Activated T-helper 1 cell treated with anti-CD3 and anti-CD28 coated beads, Interleukin-12 subunit alpha, Interleukin-12 subunit beta, Interleukin-2, Interleukin-4 antibody, amounts not matched to agents 30 ng/mL and 10 ng/mL and 1 ng/mL, durations not matched to agents 14 hours and 24 hours and 36 hours (primary cell): ENCODE measurements at places on chromosomes 11 and 22. TPM values are rescaled to one million over a fixed set of nuclear protein-coding genes. Genes with fewer than 3 reads are reported as not detected.

DNA sequence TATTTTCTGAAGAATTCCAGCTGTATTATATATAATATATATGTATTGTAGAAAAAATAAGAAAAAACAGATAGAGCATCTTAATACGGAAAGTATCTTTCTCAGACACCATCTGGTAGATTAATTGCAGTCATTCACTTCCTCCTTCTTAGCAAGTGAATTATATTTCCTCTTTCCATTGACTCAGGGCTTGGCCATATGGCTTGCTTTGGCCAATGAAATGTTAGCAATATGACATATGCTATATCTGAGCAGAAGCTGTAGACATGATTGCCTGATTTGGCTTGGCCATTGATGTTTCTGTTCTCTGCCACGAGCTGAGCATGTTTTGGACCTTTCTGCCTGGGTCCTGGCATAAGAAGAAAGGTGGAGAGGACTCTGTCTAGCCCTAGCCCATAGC lies 34.4 kb upstream of the ZBED5 start:
- H3K4me3 ChIP-seq = no peak overlapping the region
- H3K27me3 ChIP-seq = peaks cover 5% of the 10 kb centered on the region
- no peaks in the 10 kb centered on the region for H3K36me3 ChIP-seq
- no peaks in the 10 kb centered on the region for H3K4me1 ChIP-seq
- DNase-seq = no peak
- H3K27ac ChIP-seq = no peak overlapping the region

DNA sequence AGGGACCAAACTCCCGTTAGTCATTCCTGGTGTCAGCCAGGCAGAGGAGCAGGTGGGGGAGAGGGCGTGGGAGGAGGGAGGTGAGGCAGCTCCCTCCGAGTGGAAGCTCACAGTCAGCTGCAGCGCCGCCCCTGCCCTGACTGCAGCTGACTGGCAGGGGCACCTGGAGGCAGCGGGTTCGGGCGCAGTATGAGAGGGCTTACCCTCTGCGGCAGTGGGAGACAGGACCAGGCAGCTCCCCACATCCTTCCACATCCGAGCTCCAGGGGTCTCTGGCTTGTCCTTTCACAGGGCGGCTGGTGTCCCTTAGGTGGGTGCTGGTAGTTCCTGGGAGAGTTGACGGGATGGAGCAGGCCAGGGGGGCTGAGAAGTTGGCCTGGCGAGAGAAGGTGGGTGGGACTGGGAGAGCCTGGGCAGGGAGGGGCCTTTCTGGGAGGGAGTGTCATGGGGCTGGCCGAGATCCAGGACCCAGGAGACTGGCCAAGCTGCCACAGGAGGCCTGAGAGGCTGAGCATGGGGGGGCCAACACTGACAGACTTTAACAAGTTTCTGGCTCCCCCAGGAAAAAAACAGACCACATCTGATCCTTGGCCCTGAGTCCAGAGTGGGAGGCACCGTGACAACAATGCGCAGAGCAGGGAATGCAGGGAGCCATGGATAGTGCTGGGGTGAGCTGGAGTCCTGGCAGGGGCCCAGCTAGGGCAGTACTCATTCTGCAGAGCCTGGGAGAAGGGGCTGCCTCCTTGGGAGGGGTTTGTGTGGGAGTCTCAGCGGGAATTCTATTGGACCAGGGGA lies 4.9 kb downstream of the ADORA2A start:
- peak overlapping the region; percentile 81 for H3K27ac ChIP-seq
- H3K36me3 ChIP-seq = peaks cover 15% of the 10 kb centered on the region

DNA sequence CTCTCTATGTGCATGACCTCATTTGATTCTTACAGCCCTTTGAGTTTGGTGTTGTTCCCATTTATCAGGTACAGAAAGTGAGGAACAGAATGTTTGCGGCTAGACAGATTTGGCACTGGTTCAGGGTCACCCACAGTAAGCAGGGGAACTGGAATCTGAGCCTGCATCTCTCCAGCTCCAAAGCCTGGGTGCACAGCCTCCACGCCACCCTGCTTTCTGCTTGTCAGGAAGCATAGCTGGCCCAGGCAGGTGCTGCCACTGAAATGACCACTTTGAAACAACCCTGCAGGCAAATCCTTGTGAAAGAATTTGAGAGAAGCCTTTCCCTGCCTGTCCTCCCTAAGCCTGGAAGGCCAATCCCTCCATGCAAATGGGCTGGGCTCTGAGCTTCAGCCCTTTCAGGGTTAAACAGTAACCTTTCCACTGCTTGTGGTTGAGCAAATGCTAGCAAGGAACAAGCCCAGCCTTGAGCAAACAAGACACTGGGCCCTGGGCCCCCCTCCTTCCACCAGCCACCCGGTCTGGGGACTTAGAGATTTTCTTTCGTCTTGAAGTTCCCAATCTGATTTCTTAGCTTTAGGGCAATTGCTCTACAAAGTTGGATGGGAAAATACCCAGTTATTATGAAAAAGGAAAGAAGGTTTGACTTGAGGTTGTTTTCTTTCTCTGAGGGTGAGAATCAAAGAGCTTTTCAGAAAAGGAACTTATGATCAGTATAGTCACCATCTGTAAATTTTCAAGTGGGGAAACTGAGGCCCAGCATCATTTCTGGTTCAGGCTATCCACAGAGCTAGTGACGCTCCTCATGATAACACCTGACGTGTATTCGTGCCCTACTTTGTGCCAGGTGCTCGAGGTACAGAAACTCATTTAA lies 19.4 kb downstream of the EHF start:
- H3K27ac ChIP-seq = no peak overlapping the region
- no peaks in the 10 kb centered on the region for H3K36me3 ChIP-seq
- DNase-seq = no peak
- no peaks in the 10 kb centered on the region for H3K4me1 ChIP-seq
- no peak overlapping the region for H3K4me3 ChIP-seq
- H3K27me3 ChIP-seq = peaks cover 43% of the 10 kb centered on the region

DNA sequence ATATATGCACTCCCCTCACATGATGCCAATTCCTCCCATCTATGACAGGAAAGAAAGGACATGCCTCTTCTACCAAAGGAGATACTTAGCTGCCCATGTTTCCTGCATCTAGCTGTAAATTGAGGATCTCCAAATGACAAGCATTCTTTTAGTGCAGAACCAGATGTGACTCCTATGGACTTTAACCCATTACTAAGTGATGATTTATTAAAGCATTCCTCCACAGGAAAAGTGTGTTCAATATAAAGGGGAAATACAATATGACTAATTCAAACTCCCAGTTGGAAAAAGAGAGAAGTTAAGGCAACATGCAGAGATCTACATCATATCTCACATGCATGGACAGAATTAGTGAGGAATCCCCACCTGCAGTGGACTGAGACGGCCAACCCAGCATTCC lies 221.3 kb downstream of the FAM76B start:
- peaks cover 4% of the 10 kb centered on the region for H3K36me3 ChIP-seq
- no peaks in the 10 kb centered on the region for H3K27me3 ChIP-seq
- no peak overlapping the region for H3K4me3 ChIP-seq
- no peak for DNase-seq
- H3K4me1 ChIP-seq = peaks cover 27% of the 10 kb centered on the region
- H3K27ac ChIP-seq = no peak overlapping the region

- no peaks in the 10 kb centered on the region for H3K36me3 ChIP-seq
- no peak overlapping the region for H3K4me3 ChIP-seq
- H3K27ac ChIP-seq = no peak overlapping the region
- no peaks in the 10 kb centered on the region for H3K4me1 ChIP-seq
Measured at GRCh38 chr22:38823076-38823475, 20.8 kb downstream of the NPTXR start.

GRCh38 chr22:32612834-32613233 lies 138.2 kb downstream of the FBXO7 start:
- H3K4me3 ChIP-seq = no peak overlapping the region
- no peak overlapping the region for H3K27ac ChIP-seq
- H3K4me1 ChIP-seq = no peaks in the 10 kb centered on the region
- H3K36me3 ChIP-seq = no peaks in the 10 kb centered on the region

DNA sequence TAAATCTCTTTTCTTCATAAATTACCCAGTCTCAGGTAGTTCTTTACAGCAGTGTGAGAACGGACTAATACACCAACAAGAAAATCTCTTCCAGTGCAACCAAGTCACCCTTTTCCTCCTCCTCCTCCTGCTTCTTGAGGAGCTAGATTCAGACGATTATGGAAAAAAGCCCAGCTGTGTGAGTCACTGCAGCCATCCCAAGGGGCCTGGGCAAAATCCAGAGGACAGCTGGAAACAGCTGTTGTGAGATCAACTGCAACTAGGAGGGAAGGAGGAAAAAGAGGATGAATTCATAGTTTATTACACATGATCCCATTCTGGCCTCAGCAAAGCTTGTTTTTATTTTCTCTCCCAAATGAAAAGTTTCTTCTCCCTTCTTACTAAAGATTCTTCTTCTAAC lies 32.9 kb downstream of the RBFOX2 start:
- H3K27ac ChIP-seq = no peak overlapping the region
- DNase-seq = no peak
- no peak overlapping the region for H3K4me3 ChIP-seq
- peaks cover 14% of the 10 kb centered on the region for H3K27me3 ChIP-seq
- no peaks in the 10 kb centered on the region for H3K36me3 ChIP-seq
- no peaks in the 10 kb centered on the region for H3K4me1 ChIP-seq

DNA sequence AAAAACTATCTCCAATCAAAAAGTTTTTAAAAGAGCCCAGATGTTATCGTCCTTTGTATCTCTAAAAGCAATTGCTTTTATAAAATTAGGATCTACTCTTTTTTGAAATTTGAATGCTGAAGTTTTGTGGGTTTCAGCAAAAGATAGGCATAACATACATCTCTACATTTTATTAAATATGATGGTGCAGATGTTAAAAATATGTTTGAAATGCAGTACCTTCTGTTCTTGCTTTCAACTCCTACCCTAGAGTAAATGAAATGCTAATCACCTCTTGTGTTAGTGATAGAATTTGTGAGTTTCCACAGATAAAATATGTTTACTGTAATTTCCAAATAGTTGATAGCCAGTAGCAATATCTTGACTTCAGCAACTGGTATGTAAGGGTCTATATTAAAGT lies 95.7 kb upstream of the VPREB1 start:
- H3K27me3 ChIP-seq = peaks cover 47% of the 10 kb centered on the region
- no peaks in the 10 kb centered on the region for H3K36me3 ChIP-seq
- no peaks in the 10 kb centered on the region for H3K4me1 ChIP-seq
- no peak overlapping the region for H3K27ac ChIP-seq

- no peak overlapping the region for H3K4me3 ChIP-seq
- DNase-seq = no peak
- H3K36me3 ChIP-seq = no peaks in the 10 kb centered on the region
- no peak overlapping the region for H3K27ac ChIP-seq
- H3K4me1 ChIP-seq = no peaks in the 10 kb centered on the region
- peaks cover 20% of the 10 kb centered on the region for H3K27me3 ChIP-seq
Measured at GRCh38 chr11:114284021-114284420, 12.2 kb upstream of the NNMT start.

DNA sequence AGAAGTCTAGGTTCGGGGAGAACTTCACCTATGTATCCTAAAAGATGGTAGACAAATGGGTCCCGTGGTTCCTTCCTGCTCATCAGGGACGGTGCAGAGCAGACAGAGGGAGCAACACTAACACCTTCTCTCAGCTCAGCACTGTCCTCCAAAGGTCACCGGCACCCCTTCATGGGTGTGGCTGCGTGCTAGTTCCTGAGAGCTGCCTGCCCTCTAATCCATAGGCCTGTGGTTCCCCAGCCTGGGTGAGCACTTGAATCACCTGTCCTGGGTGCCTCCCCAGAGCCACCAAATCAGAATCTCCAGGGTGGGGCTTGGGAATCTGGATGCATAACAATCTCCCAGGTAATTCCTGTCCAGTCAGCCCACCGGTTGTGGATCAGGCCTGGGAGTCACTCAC lies 113.9 kb upstream of the TMEM45B start:
- no peak for DNase-seq
- no peak overlapping the region for H3K4me3 ChIP-seq
- no peaks in the 10 kb centered on the region for H3K4me1 ChIP-seq
- no peak overlapping the region for H3K27ac ChIP-seq

DNA sequence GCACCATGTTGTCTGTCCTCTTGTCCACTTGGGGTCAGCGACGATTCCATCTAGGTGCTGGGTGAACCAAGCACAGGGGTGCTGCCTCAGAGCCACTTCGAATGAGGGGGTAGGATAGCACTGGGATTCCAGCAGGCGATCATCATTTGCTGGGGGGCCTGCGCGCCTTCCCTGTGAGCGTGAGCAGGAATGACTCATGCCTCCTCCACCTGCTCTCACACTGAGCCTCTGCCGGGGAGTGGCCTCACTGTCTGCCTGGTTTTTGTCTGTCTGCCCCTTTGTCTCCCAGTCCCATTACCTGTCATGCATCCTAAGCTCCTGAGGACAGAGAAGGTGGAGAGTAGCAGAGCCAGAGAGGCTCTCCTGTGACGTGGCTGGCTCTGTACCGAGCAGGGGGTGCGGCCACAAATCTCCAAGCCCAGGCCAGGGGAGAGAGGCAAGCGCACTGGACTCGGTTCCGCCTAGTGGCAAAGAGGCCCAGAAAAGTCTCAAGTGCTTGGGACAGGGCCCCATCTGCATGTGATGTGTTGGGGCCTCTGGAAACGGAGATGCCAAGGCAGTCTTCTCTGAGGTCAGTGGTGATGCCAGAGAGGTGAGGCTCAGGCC lies 30.8 kb downstream of the RSPH14 start:
- H3K4me1 ChIP-seq = no peaks in the 10 kb centered on the region
- H3K27me3 ChIP-seq = peaks cover 2% of the 10 kb centered on the region
- no peak for DNase-seq
- no peak overlapping the region for H3K27ac ChIP-seq

DNA sequence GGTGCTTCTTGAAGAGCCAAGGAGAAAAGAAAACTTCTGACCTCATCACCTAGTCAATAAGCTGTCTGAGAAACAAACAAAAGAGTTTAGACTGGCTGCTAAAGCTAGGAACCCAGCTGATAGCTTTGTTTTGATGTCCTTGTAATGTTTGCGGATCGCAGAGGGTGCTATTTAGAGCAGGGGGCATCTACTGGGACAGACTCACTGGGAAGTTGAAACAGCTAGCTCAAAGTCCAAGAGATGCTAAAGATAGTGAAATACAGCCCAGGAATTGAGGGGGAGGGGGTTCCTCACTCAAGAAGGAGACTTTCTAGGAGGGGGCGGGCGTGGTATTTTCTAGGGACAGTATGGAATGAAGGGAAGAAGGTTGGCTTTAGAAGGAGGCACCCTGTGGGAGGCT lies 18.9 kb downstream of the ZBTB16 start:
- DNase-seq = no peak
- peaks cover 2% of the 10 kb centered on the region for H3K36me3 ChIP-seq
- no peak overlapping the region for H3K4me3 ChIP-seq
- peaks cover 10% of the 10 kb centered on the region for H3K27me3 ChIP-seq
- H3K4me1 ChIP-seq = peaks cover 43% of the 10 kb centered on the region
- no peak overlapping the region for H3K27ac ChIP-seq

Gene ANO9
- total RNA-seq = 33.1 and 33.8 TPM in 2 replicates

Gene CDON
- total RNA-seq = 1.3 and 1.8 TPM in 2 replicates

Gene OR5B21
- total RNA-seq = not detected in 2 replicates

GRCh38 chr11:60868682-60869450 lies 1.5 kb downstream of the ZP1 start:
- H3K4me3 ChIP-seq = no peak overlapping the region
- H3K36me3 ChIP-seq = no peaks in the 10 kb centered on the region
- H3K4me1 ChIP-seq = peaks cover 4% of the 10 kb centered on the region
- no peak overlapping the region for H3K27ac ChIP-seq
- peaks cover 5% of the 10 kb centered on the region for H3K27me3 ChIP-seq

Gene APOA1
- total RNA-seq = 0.22 TPM in 1 of 2 replicates, not detected in the other

Gene RAG2
- not detected in 2 replicates for total RNA-seq

- no peak for DNase-seq
- no peak overlapping the region for H3K4me3 ChIP-seq
- no peaks in the 10 kb centered on the region for H3K27me3 ChIP-seq
- H3K27ac ChIP-seq = no peak overlapping the region
- H3K4me1 ChIP-seq = peaks cover 16% of the 10 kb centered on the region
Measured at GRCh38 chr11:69966910-69967483, 111.1 kb upstream of the ANO1 start.

Gene ROM1
- total RNA-seq = 2.5 and 3.2 TPM in 2 replicates

Gene DERL3
- 13.8 and 18.8 TPM in 2 replicates for total RNA-seq
